ENCODE measurements at places on chromosomes 12 and 14. TPM values are rescaled to one million over a fixed set of nuclear protein-coding genes. Genes with fewer than 3 reads are reported as not detected.

TPH2 gene
- not detected for total RNA-seq

KLHDC1 gene
- 5.0 TPM for total RNA-seq

DNAI7 gene
- total RNA-seq, result not detected

MIPOL1 gene
- total RNA-seq, result 5.8 TPM

OASL gene
- 0.54 TPM for total RNA-seq

SMIM41 gene
- total RNA-seq, result not detected

SPTSSA gene
- total RNA-seq, result 11.5 TPM

KRT4 gene
- 0.22 TPM for total RNA-seq

IAPP gene
- not detected for total RNA-seq

DNA sequence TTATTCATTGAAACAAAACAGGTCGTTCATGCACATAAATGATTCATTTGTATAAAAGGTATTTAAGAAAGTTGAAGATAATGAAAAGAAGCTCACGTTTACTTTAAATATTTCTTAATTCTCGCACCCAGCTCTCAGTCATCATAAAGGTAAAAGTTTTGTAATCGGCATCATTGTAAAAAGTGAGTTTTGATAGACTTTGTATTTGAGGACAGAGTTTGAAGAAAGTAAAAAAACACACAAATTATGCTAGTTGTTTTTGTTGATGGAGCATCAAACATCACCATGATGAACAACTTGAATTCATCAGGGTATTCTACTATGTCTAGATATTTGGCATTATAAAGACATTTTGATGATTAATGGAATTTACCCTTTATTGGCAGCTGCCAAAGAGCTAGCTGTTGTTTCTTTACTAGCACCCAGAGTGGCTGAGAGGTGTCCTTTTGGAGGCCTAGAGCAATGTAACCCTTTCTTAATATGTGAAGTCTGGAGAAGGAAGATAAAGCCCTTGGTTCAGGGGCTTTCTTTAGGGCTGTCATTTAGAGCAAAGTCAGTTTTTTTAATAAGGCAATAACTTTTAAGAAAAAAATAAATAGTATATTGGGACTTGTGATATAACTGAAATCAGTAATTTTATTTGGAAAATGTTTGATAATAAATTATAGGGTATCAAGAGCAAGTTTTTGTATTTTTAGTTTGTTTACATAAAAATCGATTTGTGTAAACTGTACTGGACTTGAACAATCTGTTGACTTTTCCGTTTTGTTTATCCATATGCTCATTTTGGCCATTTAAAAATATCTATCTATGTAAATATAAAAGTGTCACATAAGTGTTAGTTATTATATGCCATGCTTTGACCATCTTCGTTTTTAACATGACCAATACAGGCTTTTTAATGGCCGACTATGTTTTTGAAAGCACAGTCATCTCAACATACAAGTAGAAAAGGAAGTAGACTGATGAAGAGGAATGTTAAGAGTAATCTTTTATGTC, 7.4 kb downstream of the GLRX5 start:
- DNase-seq, result no peak

GRCh38 chr12:28223025-28223554, 32.8 kb downstream of the CCDC91 start:
- no peak for DNase-seq

DNA sequence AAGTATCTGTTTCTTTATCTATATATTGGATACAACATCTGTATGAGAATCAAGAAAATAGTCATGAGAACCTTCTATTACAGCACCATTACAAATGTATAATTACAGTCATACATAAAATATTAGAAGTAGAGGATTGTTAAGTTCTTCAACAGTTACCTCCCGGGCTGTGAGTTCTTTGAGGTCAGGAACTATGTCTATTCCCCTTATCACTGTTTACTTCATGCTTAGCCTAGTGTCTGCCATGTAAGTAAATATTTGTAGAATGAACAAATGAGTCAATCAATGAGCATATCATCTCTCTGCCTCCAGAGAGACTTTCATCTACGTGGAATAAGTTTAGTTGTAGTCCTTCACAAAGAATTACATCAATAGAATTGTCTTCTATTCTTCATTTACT, 47.2 kb downstream of the PUS7L start:
- DNase-seq, result no peak

DNA sequence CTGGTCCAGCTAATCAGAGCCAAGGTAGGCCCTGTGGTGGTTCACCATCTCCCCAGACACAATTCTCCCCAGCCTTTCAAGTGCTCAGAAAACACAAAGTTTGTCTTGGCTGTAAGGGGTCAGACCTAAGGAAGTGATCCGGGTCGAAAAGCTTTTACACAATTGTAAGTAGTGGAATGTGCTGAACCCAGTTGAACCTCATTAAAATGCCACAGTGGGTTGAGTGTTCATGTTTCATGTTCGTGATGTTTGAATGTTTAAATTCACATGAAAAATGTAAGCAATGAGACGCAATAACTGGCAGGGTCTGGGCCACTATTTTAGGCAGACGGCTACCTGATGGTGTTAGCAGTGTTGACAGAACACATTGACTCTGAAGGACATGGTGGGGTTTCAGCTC, 60.9 kb upstream of the JDP2 start:
- no peak for DNase-seq

GRCh38 chr14:44317441-44317746, 189.7 kb downstream of the FSCB start:
- no peak for DNase-seq

GRCh38 chr14:95876761-95877538, at the start of gene TUNAR:
Gene TUNAR (plus strand): TSS chr14:95876832.
- DNase-seq, result peak; percentile 50

- DNase-seq, result no peak
Measured at GRCh38 chr12:40188558-40189320, 36.1 kb upstream of the LRRK2 start.

DNA sequence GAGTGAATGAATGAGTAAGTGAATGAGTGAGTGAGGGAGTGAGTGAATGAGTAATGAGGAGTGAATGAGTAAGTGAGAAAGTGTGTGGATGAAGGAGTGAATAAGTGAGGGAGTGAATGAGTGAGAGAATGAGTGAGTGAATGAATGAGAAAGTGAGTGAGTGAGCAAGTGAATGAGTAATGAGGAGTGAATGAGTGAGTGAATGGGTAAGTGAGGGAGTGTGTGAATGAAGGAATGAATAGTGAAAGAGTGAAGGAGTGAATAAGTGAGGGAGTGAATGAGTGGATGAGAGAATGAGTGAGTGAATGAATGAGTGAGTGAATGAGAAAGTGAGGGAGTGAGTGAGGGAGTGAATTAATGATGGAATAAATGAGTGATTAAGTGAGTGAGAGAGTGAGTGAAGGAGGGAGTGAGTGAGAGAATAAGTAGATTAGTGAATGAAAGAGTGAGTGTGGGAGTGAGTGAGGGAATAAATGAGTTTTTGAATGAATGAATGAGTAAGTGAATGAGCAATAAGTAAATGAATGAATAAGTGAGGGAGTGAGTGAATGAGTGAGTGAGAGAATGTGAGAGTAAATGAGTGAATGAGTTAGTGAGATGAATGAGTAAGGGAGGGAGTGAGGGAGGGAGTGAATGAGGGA, 364.5 kb downstream of the ADGRD1 start:
- DNase-seq, result no peak

GRCh38 chr12:126036348-126036747, 971.1 kb downstream of the AACS start:
- no peak for DNase-seq

GRCh38 chr12:15823360-15824128, 34.4 kb upstream of the EPS8 start:
- no peak for DNase-seq

DNA sequence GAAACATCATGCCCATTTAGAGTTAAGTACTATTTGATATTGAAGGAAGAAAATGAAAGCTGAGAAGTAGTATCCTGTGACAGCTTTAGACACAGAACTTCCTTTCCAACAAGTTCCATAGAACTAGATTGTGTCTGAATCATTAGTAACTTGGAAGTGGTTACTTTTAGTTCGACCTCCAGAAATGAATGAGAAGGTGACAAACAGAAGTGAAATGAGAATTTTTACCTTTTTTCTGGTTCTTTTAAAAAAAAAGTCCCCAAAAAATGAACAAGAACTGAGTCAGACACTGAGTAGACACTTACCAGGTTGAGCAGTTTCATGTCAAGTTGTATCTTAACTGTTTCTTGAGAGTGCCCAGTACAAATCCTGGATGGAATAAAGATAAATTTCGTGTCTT, 3.0 kb downstream of the ATP6V0A2 start:
- peak; percentile 21 for DNase-seq

GRCh38 chr14:64176330-64176729, 117.8 kb downstream of the ESR2 start:
- DNase-seq, result no peak

- peak; percentile 32 for DNase-seq
Measured at GRCh38 chr14:69050240-69051184, 71.4 kb upstream of the ACTN1 start.

DNA sequence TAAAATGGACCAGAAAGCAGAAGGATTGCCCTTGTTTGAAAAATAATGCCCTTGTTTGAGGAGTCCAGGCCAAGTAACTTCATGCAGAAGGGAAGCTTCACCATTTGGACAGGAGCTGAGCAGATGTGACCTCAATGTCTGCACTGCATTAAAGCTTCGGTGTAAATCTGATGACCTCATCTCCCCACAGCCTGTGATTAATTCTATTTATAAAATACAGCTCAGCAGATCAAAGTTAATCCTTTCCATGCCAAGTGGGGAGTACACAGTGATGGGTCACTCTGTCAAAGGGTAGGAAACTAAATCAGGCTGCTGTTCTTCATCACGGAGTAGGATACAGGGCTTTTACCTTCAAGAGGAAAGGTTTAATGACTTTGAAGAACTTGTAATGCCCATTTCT, 533.7 kb downstream of the RPS29 start:
- peak; percentile 36 for DNase-seq

GRCh38 chr14:95841668-95842067, 35.0 kb upstream of the TUNAR start:
- no peak for DNase-seq

DNA sequence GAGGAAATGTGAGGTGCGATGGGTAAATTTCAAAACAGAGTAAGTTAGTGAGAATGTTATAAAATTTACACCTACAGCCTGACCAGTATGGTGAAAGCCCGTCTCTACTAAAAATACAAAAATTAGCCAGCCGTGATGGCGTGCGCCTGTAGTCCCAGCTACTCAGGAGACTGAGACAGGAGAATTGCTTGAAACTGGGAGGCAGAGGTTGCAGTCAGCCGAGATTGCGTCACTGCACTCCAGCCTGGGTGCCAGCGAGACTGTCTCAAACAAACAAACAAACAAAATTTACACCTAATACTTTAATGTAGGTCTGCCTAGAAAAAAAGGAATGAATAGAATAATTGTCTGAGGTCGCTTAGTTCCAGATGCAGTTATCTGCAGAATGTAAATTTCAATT, 37.6 kb downstream of the SLC2A14 start:
- DNase-seq, result no peak

GRCh38 chr12:1050059-1050707, 59.2 kb downstream of the ERC1 start:
- DNase-seq, result no peak

DNA sequence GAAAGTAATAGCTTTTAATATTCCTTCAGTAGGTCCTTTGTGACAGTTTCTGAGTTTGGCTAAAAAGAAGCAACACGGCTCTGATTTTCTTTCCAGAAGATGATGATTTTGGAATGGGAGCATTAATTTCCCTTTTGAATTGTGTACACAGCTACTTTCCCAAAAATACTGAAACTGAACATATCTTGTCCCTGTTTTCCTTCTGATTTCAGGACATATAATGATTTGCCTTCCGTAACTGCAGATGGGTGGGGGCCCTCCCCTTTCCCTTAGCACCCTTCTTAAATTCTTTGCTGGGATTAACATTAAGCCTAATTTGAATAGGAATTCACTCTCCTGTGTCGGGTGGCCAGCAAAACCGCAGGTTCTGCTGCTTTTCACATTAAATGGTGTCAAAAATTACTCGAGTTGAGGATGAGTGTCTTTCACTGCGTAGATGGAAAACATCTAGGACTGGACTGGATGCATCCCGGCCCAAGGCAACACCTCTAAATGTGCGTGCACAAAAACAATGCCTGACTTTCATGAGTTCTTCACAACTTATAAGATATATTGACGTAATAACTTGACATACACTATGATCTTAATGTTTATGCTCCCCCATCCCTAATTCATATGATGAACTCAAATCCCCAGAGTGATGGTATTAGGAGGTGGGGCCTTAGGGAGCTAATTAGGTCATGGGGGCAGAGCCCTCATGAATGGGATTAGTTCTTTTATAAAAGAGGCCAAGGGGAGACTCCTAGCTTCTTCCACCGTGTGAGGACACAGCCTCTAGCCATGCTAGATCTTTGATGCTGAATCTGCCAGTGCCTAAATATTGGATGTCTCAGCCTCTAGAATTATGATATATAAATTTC, 158.1 kb downstream of the AEBP2 start:
- DNase-seq, result no peak

GRCh38 chr14:22510527-22511110, 78.4 kb downstream of the DAD1 start:
- peak; percentile 69 for DNase-seq

DNA sequence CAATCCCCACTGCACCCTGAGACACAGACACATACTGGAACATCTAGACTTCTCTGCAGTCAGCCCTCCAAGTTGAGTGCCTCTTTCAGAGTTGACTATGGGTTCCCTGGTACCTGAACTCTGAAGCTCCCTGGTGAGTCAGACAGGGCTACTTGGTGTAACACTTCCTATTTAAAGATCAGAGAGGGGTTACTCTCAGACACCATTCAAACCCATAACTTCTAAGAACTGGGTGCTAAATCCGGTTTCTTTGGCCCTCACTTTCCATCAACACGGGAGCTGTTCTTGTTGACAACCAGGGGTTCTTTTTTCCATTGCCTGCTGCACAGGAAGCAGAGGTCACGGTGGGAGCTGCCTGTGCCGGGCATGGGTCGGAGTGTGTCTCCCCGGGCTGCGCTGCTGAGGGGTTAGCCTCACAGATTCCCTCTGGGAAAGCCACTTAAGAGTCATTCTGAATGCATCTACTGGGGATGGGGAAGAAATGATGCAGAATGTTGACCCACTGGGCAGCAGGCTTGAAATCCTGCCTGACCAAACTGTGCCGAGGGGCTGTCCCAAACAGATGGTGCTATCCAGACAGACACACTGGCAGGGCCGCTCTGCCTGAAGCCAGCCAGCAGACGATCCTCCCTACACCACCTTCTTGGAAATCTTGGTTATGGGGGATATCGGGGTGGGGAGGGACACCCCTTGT, 74.1 kb downstream of the PITPNM2 start:
- peak; percentile 30 for DNase-seq

- DNase-seq, result no peak
Measured at GRCh38 chr14:51620056-51620455, 31.7 kb upstream of the FRMD6 start.

DNA sequence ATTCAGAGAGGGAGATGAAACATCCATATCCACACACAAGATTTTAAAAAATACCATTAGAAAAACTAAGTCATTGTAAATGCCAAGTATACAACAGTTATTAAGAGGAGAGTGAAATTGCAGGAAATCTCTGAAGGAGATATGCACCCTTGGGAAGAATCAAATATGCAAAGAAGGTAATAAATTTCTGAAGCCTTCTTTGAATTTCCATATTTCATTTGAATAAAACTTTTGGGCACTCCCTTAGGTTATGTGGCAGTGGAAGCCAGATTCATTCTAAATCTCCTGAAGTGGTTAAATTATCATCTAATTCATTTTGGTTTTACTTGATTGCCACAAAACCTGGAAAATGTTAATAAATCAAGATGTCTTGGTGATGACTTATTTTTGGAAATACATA, 138.9 kb upstream of the CLEC14A start:
- no peak for DNase-seq

- DNase-seq, result peak; percentile 55
Measured at GRCh38 chr14:75636100-75636692, 24.5 kb downstream of the ERG28 start.

GRCh38 chr12:38547586-38547985, 231.0 kb downstream of the ALG10B start:
- DNase-seq, result no peak

- no peak for DNase-seq
Measured at GRCh38 chr12:91744597-91744996, 401.0 kb downstream of the BTG1 start.

All from GM23248 (cell line).